Hepatocyte (in vitro differentiated cells): ENCODE measurements at places on chromosomes 7 and 10.
A peak's percentile ranks its signal among the peaks of the same experiment; 100 is the strongest.

- no peak for DNase-seq
Measured at GRCh38 chr7:16933296-16934279, 51.8 kb upstream of the AGR3 start.

- DNase-seq = no peak
Measured at GRCh38 chr7:115662676-115663075, 367.9 kb downstream of the TFEC start.

- no peak for DNase-seq
Measured at GRCh38 chr7:92158660-92159575, 20.0 kb downstream of the LRRD1 start.

DNA sequence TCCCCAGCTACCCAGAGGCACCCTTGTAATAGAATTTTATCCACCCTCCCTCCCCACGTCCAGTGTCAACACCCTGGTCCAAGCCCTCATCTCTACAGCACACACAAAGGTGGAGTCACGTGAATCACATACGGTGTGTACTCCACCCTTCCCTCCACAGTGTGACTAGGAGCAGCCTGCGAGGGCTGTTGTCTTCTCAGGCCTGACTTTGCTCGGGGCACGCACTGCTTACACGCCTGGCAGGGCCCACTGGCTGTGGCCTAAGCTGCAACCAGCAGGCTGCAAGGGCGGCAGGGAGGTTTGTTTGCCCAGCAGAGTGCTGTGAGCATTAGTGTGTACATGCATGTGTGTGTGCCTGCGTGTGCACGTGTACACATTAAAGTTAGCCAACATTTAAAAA lies 93.7 kb downstream of the COBL start:
- DNase-seq = no peak

DNA sequence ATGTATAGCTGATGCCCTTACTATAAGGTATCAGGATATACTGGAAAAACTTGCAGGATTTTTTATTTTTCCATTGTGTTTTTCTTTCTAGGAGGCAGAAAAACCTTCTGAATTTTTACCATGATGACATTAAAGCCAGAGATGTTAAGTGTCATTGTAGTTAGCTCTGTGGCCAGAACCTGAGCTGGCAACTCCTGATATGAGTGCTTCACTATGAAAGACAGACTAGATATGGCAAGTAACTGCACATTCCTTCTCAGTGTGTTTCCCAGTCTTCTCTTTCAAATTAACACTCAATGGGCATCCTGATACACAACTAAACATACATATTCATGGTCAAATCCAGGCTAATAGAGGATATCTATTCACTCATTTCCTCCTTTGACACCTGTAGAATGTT lies 166.2 kb downstream of the CTTNBP2 start:
- no peak for DNase-seq

- DNase-seq = no peak
Measured at GRCh38 chr7:50677638-50677996, 105.1 kb downstream of the GRB10 start.

DNA sequence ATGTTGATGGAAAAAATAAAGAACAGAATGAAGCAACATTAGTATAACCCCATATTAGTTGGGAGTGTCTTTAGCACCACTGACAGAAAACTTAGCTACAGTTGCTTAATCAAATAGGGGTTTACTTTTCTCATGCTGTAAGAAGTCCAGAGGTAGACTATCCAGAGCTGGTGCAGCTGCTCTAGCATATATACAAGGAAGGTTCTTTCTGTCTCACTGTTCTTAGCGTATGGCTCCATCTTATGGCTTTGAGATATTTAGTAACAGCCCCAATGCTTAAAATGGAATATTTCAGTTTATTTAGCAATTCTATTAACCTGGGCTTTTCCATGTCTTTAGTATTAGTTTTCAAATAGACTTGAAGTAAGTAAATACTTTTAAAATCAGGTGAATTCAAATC lies 15.2 kb upstream of the WNT2 start:
- DNase-seq = no peak

- DNase-seq = no peak
Measured at GRCh38 chr10:63021225-63021624, 111.9 kb upstream of the NRBF2 start.

DNA sequence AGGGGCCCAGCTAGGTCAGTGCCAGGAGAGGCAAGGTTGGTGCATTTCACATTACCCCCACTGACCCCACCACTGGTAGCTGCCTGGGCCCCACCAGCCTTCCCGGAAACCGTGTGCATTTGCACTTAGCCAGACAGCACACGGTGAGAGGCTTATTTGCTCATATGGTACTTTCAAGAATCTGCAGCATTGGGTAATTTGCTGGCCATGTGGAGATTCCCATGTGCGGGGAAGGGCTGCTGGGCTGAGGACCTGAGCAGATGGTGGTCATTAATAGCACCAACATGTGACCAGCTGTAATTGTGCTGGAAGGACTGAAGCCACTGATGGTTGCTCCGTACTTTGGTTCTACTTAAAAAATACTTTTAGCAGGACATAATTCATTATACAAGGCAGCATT lies 323.8 kb downstream of the DPP6 start:
- DNase-seq = no peak

DNA sequence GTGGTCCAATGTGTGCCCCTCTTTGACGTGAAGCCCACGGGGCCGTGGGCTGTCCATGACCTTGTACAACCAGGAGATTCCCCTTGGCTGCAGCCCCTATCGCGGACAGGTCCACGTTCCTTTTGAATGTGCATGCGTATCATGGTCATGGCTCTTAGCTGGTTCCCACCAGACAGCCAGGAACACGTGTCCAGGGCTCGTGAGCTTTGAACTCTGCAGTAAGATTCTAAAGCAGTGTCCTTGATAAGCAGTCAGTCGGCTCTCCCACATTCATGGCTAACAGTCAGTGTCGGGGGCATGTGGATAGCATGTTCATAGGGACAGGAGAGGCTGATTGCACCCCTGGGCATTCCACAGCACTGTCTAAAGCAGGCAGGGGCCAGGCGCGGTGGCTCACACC lies 75.9 kb upstream of the SH2B2 start:
- DNase-seq = no peak

DNA sequence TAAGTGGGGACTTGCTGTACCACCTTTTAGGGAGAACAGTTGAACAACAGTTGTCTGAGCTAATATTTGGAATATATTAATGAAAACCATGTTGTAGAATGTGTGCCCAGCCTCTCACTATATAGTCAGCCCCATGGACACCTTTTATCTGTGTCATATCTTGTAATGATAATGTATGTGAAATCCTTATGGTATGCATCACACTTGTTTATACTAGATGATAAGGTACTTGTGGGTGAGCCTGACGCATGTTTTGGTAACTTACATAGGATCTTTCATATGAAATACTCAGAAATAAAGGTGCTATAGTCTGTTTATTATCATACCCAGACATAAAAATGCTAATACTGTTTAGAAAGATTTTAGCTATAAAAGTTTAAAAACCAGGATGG lies 32.8 kb downstream of the CAMK1D start:
- no peak for DNase-seq

DNA sequence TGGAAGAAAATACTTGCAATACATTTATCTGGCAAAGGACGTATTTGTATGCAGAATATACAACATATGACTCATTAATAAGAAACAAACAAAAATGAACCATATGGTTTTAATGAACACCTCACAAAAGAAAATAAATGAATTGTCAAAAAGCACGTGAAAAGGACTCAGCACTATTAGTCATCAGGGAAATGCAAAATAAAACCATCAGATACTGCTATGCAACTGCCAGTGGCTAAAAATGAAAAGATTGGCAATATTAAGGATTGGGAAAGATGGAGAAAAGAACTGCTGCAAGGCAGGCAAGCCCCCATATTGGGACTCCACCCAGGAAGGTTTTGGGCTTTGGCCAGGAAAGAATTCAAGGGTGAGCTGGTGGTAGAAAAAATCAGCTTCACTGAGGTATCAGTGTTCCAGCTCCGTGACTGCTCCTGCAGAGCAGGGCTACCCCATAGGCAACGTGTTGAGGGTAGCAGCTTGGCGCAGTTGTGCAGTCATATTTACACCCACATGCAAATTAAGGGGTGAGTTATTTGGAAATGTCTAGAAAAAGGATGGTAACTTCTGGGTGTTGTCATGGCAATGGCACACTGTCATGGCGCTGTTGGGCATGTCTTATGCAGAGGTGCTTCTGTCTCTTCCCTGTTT lies 72.7 kb downstream of the CUBN start:
- DNase-seq = no peak

- DNase-seq = no peak
Measured at GRCh38 chr10:28540145-28540544, 7.2 kb downstream of the WAC start.

DNA sequence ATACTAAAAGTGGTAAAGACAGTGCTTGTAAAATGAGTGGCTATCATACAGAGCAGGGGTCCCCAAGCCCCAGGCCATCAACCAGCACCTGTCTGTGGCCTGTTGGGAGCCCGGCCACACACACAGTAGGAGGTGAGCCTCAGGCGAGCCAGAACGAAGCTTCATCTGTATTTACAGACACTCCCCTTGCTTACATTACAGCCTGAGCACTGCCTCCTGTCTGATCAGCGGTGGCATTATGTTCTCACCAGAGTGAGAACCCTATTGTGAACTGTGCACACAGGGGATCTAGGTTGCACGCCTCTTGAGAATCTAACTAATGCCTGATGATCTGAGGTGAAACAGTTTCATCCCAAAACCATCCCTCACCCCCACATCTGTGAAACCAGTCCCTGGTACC lies 58.7 kb downstream of the ITGA8 start:
- no peak for DNase-seq

- no peak for DNase-seq
Measured at GRCh38 chr7:50308203-50308531, 3.7 kb downstream of the IKZF1 start.

- no peak for DNase-seq
Measured at GRCh38 chr10:89642193-89642592, 2.8 kb downstream of the PANK1 start.

GRCh38 chr7:96591900-96592676 lies 117.6 kb downstream of the SEM1 start:
- DNase-seq = no peak

- no peak for DNase-seq
Measured at GRCh38 chr7:82841828-82842227, 320.9 kb downstream of the PCLO start.

GRCh38 chr10:60363187-60363586 lies 26.5 kb downstream of the ANK3 start:
- DNase-seq = no peak

DNA sequence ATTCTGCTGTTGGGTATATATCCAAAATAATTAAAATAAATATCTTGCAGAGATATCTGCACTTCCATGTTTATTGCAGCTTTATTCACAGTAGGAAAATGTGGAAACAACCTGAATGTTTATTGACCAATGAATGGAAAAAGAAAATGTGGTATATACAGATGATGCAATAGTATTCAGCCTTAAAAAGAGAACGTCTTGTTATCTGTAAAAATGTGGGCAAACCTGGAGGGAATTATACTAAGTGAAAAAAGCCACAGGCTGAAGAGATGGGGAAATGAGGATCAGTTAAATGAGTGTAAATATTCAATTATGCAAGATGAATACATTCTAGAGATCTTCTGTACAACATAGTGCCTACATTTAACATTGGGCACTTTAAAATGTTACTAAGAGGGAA lies 766.1 kb upstream of the IGFBP3 start:
- no peak for DNase-seq

DNA sequence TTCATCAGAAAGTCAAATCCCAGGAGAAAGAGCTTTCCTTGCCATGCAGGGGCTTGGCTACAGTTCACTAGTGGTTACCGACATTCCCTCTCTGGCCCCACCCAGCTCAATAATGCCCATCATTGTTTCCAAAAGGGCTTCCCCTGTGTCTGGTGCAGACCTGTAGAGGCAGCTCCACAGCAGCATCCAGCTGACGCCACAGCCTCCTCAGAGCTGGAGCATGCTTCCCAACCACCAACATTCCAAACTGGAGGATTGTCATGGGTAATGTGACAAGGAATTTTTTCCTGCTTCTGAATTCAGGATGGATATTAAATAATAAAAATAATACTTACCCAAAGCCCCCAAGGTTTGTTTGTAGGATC lies 77.4 kb downstream of the ZNF365 start:
- DNase-seq = no peak

GRCh38 chr10:43693602-43694001 lies 44.9 kb upstream of the ZNF32 start:
- no peak for DNase-seq

- DNase-seq = peak; percentile 76
Measured at GRCh38 chr7:44973610-44974401, 5.0 kb downstream of the MYO1G start.

DNA sequence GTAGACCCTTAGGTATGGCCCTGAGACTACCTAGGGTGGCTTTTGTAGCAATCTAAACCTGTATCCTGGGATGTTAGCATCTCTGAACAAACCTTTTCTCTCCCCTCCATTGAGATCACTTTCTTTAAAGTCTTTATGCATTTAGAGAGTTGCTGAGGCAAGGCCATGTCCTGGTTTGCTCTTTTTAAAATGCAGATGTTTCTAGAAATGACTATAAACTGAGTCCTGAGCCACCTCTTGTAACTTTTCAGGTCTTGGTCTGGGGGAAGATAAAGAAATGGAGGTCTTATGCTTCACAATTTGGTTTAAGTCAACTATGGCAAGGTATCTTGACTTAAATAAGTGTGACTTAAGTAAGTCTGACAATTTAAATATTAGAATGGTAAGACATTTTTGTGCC lies 78.0 kb downstream of the AUTS2 start:
- DNase-seq = no peak

- no peak for DNase-seq
Measured at GRCh38 chr7:51645702-51646298, 329.2 kb upstream of the COBL start.

DNA sequence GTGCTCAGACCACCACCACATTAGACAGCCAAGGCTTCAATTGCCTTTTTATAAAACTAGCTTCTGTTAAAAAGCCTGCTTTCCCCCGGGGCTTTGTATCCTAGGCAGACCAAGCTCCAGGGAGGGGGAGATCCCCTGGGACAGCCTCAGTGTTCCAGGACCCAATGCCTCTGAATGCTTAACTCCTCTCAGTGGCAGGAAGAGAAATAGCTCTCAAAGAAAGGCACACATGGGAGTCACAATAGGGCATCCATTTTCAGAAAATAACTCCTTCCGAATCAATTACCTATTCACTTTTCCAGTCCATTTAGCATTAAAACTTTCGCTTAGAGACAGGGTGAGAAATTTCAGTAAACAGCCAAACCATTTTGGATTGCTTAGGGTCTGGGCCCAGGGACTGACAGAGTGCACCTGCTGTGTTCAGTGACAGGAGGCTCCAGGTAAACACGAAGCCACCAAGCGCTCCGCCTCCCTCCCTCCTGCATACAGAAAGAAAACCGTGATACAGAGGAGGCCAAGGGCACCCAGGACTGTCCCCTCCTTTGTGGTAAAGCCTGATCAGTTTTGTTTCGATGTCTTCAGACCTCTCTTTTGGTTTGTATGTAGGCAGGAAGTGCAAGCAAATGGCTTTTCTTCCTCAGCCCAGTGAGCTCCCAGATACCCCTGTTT lies 599.7 kb downstream of the KCNMA1 start:
- DNase-seq = no peak

- no peak for DNase-seq
Measured at GRCh38 chr10:128610113-128610512, 483.9 kb upstream of the MKI67 start.
